ENCODE measurements at places on chromosomes 1 and 21.

GRCh38 chr1:215210167-215210566, 127.6 kb downstream of the KCNK2 start:
- no peak for DNase-seq

GRCh38 chr1:78624035-78624434, 3.8 kb downstream of the IFI44L start:
- DNase-seq = no peak

DNA sequence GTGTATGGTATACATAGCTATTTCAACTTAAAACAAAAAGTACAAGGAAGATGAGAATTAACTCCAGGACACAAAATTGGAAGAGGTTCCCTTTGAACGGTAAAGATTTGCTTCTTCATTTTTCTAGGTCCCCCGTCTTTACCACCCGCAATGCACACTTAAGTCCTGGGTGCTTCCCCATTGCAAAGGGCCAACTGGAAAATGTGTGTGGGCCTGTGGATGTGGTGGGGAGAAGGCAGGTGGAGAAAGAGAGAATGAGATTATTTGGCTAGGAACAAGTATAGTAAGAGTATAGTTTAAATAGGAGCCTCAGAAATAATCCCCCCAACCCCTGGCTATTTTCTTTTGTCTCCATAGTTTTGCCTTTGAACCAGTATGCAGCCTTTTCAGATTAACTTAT, 115.4 kb downstream of the HLX start:
- no peak for DNase-seq

DNA sequence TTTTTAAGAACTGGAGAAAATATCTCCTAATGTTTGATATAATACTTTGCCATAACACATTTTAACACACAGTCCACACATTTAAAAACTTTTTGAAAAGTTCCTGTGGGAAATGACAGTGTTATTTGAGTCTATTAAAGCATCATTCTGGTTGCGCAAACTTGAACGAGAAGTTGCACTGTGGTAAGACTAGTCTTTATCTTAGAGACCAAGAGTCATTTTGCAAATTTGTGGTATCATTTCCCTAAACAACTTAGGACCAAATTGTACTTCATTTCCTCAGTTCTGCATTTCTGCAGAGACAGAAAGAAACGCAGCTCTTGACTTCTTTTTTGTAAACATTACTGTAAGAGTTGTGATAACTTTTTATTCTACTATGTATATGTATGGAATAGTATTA, at the start of gene RGS18:
Gene RGS18, plus strand, starts transcription at position 282 of the 400 bp plus-strand sequence. CDS start 176 bp downstream, outside the sequence.
- DNase-seq = no peak

GRCh38 chr1:230149751-230150584, 82.9 kb downstream of the GALNT2 start:
- DNase-seq = no peak

DNA sequence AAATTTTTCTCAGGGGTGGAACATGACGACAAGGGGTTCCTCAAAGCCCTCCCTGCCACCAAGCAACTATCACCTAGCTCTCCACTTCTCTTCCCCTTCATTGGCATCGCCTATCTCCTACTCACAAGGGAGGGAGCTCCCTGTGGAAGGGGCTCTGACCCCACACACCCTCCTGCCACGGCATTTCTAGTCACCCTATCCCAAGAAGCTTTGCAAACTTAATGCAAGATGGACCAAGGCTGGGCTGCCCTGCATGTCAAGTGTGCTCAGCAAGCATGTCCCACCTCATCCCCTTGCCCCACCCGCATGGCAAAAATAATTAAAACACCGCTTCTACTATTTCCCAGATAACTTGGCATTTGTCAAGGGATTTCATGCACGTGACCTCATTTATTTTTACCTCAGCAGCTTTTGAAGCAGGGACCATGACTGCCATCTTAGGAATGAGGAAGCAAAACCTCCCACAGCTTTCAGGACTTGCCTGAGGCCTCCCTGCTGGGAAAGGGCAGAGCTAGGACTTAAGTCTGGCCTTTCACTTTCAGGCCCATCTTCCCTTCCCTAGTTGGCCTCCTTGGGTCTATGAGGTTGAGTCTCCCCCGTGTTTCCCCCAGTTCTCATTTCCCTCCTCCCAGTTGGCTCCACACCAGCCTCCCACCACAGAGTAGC, 161.3 kb downstream of the TSEN15 start:
- DNase-seq = no peak

DNA sequence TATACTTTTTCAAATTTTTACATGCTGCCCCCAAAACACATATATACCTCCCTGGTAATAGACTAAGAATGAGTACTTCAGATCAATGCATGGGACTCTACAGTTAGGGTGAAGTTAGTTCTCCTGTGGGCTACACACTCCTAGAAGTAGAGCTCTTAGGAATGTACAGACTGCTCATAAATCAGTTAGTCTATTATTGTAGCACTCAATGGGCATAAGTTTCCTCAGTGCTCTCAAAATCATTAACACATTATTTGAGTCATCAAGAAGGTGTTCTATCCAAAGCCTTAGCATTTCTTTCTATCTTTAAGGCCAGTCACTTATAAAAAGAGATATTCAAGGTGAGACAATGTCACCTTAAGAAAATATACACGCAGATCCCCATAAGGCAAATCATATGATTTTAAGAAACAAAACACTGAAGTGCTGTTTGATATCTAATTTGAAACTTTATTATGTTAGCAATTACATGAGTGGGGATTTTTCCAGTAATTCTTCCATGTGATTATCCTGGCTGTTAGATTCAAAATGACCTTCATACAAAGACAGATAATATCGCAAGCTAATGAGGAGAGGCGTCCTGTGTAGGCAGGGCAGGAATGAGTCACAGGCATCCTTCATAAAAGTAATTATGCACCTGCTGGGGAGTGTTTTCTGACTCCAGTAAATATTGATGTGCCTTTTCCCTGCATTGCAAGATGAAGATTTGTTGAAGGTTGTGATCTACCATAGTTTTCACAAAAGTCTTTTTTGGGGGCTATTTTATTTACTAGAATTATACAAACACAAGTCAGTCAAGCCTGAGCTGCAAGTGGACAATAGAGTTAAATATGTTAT, 167.2 kb upstream of the ATP1B1 start:
- no peak for DNase-seq

DNA sequence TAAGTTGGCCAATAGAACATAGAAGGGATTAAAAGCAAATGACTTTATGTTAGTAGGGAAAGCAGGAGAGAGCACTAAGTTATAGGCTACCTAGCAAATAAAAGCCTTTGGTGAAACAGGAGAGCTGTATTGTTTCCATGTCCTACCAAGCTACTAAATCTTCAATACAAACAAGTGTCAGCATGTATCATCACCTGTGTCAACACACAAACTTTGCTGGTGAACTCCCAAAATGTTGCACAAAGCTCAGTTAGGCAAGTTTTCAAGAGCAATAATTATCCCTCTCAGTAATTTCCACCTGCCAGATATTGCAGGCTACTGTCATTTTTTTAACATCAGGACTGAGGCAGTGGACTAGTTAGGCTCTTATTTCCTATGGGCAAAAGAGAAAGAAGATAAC, 77.7 kb upstream of the ADAM30 start:
- DNase-seq = no peak

DNA sequence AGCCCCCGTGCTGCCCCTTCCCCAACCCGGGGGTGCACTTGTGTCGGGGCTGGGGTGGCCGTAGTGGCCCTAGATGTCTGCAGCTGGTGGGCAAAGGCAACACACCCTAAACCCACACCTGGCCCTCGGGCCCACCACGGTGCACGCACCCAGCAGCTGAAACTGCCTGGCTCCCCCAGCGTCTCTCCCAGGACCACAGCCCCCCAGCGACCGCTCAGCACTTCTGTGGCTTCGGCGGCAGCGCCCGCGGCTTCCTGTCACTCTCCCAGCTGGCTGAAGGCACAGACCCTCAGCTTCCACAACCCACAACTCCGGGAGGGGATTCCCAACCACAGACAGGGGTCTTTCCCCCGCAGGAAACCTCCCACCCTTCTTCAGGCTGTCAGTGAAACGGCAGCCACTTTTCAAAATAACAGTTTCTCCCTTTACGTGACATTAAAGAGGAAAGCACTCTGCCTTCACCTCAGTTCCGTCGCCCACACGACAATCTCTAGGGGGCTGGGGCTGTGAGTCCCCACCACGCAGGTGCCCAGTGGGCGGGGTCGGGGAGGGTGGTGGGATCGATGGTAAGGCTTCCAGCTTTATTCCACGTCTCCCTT, 40.7 kb upstream of the COL6A2 start:
- no peak for DNase-seq

DNA sequence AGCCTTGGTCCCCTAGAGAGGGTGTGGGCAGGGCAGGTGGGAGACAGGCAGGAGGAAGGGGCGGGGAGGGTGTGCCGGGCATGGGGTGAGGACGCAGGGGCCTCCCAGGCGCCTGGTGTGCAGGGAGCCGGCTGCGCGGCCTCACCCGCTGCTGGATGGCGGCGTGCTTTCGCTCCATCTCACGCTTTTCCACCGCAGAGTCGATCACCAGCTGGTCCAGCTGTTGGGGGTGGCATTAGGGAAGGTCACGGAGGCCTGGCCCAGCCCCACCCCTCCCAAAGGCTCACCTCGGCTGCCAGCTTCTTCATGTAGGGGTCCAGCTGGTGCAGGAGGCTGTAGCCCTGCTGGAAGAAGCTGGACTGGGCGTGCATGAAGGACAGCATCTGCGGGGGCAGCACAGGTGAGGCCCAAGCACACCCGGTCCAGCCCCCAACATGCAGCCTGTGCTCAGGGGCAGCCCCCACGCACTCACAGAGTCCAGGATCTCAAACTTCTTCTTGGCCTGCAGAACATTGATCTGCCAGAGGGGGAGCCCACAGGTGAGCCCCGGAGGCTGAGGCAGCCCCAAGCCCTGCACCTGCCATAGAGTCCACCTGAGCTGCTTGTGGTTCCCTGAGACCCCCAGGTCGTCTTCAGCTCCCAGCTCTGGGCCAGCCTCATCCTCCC, 7.9 kb downstream of the ACAP3 start:
- DNase-seq = no peak

GRCh38 chr1:222464841-222465210, 83.1 kb downstream of the HHIPL2 start:
- peak; percentile 53 for DNase-seq

GRCh38 chr1:43372172-43372571, 4.4 kb upstream of the ELOVL1 start:
- DNase-seq = no peak

- DNase-seq = no peak
Measured at GRCh38 chr1:10709165-10709564, 87.3 kb downstream of the CASZ1 start.

- DNase-seq = no peak
Measured at GRCh38 chr1:56073614-56074006, 505.8 kb downstream of the PLPP3 start.

DNA sequence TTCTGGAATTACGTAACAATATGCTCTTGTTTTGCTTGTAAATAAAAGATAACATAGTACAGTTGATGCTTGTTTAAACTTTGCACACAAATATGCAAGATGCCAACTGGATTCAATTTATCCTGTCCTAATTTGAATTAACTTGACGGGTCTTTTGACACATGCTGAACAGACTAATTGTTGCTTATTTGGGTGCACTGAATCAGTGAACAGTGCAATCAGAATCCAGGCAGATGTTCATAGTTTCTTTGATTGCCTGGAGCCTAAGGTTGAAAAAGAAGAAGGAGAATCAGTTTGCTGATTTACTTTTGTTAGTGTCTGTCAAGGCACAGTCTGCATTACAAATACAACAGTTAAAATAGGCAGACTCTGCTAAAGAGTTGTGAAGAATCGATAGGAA, 307.9 kb downstream of the COL11A1 start:
- no peak for DNase-seq

DNA sequence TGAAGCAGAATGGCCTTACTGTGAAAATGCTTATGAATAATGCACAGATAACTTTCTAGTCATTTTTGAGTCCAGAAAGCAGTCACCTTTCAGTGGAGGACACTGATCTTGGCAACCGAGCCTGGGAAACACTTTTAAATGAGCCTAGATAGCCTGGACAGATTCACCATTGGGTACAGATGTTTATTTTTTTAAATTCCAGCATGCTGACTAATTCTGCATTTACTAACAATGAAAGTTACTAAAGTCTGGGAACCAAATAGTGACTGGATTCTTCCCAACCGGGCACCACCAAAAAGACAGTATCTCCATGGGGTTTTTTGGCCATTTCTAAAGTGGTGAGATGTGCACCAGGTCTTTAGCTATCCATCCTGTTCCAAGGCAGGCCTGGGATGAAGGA, 3.3 kb upstream of the FMOD start:
- DNase-seq = no peak

- DNase-seq = no peak
Measured at GRCh38 chr1:219883400-219884332, 44.7 kb downstream of the SLC30A10 start.
